NCI-H2029 (cell line): ENCODE measurements at places on chromosomes 1 and 21.
A peak's percentile ranks its signal among the peaks of the same experiment; 100 is the strongest.

- peak; percentile 54 for DNase-seq
Observed at GRCh38 chr1:218348628-218349071, 3.5 kb downstream of the TGFB2 start.

DNA sequence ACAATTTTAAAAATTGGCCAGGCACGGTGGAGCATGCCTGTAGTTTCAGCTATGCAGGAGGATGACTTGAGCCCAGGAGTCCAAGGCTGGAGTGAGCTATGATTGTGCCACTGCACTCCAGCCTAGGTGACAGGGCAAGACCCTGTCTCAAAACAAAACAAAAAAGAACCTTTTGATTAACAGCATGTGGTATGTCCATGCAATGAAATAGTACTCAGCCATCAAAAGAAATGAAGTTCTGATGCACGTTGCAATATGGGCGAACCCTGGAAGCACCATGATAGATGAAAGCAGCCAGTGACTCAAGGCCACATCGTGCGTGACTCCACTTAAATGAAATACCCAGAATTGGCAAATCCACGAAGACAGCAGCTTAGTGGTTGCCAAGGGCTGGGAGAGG lies 47.5 kb downstream of the FBXO2 start:
- DNase-seq = no peak

- no peak for DNase-seq
Observed at GRCh38 chr1:11492235-11492634, 13.3 kb downstream of the DISP3 start.

DNA sequence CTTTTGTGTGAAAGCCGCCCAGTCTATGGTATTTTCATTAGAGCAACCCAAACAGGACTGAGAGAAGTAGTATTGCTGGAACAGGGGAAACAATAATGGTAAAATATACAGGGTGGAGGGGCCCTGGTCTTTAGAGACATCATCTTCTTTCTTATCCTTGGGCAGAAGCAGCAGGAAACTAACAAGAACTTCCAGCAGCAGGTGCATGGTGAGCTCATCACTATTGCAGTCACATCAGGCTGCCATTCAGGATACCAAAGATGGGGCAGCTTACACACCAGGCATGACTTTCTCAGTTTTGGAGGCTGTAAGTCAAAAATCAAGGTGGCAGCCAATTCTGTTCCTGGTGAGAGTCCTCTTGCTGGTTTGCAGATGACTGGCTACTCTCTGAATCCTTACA lies 478.3 kb upstream of the RUNX1 start:
- no peak for DNase-seq

DNA sequence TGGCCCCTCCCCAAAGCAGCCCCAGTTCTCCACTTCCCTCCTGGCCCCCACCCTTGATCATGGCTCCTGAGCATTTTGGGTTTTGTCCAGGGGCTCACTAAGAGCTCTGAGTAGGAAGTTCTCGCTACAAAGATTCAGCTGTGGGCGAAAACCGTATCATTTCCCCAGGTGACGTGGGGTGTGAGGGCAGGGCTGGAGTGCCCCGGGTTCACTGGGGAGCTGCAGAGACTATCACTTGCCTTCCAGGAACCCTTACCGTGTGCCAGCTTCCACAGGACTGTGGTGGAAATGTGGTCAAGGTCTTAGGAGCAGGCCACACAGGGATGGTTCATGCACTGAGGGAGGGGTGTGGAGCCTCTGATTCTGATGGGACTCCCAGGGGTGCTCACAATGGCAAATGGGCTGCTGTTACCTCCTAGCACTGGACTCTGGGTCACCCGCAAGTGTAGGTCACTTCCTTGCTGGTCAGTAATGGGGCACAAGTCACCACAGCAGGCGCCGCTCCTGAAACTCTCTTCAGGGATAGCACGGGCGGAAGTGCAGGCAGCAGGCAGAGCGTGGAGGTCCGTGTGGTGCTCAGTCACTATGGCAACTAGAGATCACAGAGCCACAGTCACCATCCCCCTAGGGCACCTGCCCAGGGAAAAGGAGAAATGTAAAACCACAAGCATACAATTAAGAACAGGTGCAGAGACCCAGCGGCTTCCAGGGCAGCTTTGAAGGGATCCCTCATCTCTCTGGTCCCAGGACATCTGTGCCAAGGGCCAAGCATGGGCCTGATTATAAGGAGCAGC lies 35.4 kb downstream of the RSPH1 start:
- DNase-seq = peak; percentile 92

DNA sequence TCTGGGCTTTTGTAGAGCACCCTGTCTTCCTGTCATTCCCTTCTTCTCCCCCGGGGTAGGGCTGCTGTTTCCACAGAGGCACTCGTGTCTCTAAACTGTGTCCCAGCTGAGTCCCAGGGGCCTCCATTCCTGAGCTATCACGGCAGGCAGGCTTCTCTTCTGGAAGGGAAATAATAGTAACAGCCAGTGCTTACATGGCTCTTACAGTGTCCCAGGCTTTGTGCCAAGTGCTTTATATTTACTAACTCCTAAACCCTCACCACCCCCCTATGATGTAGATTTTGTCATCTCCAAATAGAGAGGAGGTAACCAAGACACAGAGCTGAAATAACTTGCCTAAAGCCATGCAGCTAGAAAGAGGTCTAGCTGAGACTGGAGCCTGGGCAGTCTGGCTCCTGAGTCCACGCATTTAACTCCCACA lies 1.4 kb upstream of the CELF3 start:
- DNase-seq = no peak

DNA sequence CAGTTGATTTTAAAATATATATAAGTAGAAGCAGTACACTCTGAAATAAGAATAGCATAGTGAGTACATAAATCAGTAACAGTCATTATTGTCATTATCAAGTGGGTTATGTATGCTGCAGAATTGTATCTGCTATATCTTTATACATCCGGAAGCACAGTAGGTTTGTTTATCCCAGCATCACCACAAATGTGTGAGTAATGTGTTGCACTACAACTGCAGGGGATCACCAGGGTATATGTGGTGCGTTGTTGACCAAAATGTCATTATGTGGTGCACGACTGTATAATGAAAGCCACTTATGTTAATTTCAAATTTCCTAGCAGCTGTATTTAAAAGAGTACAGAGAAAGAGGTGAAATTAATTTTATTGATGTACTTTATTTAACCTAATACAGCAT lies 87.7 kb upstream of the GADD45A start:
- no peak for DNase-seq

- DNase-seq = no peak
Observed at GRCh38 chr1:50522691-50523342, 99.6 kb upstream of the DMRTA2 start.

- DNase-seq = no peak
Observed at GRCh38 chr1:82625537-82625936, 824.8 kb downstream of the ADGRL2 start.

- no peak for DNase-seq
Observed at GRCh38 chr1:98781906-98782305, 120.4 kb downstream of the SNX7 start.

- DNase-seq = no peak
Observed at GRCh38 chr1:7527733-7528045, 243.4 kb upstream of the VAMP3 start.

DNA sequence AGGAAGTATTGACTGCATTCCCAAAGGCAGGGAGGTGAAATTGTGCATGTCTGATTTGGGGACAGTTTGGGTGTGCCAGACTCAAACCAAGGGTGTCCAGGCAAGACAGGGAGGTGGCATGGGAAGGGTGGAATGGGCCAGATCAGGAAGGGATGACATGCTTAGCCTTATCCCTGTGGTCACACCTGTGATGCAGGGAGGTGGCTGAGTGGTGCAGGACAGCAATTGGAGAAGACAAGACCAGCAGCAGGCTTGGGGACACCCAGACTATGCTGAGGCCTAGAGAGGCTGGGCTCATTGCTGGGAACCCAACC lies 4.0 kb downstream of the FOXO6 start:
- DNase-seq = peak; percentile 79

- DNase-seq = no peak
Observed at GRCh38 chr1:70993798-70994197, 53.8 kb downstream of the PTGER3 start.

DNA sequence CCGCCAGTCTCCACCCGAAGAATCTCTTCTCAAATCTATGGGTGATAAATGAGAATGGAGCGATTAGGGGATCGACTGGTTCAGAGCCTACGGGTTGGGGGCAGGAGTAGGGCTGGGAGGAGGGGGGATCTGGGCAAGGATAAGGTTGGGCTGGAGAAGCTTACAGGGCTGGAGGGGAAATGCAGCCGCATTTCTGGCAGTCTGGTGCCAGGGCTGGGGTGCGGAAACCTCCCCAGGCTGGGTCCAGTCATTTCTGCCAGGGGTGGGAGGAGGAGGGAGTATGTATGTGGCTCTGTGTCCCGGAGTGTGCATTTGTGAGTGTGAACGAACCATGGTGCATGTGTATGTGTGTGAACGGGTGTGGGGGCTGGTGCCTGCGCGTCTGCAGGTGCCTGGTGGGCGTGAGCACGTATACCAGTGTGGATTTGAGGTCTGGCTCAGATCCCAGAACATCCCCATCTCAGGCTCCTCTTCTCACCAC lies 10.2 kb downstream of the C1orf216 start:
- no peak for DNase-seq

DNA sequence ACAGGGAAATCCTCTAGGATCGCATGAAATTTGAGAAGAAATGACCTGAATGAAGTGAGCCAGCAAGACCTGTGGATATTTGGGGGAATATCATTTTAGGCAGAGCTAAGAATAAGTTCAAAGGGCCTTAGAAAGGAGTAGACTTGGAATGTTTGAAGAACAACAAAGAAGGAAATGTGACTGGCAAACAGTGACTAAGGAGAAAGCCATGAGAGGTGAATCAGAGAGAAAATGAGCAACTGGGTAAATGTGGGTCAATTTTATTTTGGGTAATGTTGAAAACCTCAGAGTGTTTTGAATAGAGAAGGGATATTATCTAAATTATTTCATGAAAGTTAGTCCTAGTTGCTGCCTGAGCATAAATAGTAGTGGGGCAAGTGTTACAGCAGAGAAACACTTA lies 672.8 kb downstream of the LMO4 start:
- DNase-seq = no peak

GRCh38 chr1:227919906-227920305 lies 27.8 kb downstream of the WNT9A start:
- no peak for DNase-seq

DNA sequence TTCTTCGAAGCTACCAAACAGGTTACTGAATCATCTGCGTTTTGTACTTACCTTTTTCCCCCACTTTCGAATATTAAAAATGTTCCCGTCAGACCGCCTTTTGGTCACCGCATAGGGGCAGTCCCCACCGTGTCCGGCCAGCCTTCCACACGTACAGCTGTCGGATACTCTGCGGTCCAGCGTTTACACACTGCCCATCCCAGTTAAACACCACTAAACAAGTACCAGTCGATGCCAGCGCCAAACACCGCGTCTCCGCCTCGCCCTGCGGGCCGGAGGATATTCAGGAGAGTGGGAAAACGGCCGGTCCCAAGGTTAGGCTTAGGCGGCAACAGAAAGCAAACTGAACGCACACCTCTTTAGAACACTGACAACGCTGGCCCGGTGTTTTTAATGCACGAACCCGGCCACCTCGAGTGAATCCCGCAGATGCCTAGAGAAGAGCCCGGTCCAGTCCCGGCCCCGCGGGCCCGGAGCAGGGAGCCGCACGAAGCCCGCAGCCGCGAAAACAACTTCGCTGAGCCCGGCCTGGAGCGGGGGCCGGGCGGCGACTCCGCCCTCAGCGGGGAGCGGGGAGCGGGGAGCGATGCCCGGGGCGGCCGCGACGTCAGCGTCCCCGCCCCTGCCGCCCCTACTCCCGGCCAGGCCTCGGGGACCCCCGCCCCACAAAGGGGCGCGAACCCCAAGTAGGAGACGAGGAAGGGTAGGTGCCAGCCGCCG lies 730 bp upstream of the PHF13 start:
- no peak for DNase-seq

GRCh38 chr1:71390518-71390917 lies 309.7 kb upstream of the ZRANB2 start:
- DNase-seq = no peak

- no peak for DNase-seq
Observed at GRCh38 chr1:206066479-206067171, 13.7 kb downstream of the RHEX start.

DNA sequence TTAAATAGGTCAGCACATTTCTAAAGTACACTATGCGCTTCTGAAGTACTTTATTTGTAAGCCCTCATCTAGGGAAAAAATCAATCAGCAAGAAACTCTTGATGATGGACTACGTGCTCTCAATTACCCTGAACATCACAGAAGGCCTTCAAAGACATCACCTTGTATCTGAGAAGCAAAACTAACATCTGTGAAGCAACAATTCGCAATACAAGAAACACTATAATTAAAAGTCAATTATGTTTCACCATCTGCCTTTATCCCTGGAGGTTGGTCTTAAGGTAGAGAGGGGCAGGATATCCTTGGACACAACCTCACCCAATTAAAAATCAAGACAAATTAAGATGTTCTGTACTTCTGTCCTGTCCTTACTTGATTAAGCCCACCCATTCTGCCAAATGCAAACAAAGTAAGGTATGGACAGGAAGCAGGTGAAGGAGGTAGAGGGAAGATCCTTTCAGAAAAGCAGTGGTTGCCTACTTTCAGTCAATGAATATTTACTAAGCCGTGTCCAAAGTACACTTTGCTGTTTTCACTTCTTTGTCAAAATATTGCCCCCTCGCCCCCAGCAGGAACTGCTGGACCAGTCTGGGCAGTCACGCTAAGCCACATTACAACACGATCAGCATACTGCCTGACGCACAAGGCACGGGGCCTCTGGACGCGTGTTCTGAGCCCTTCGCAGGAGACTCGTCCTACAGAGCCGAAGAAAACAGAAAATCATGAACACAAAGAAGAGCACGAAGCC lies 887 bp downstream of the SLC19A2 start:
- DNase-seq = no peak

DNA sequence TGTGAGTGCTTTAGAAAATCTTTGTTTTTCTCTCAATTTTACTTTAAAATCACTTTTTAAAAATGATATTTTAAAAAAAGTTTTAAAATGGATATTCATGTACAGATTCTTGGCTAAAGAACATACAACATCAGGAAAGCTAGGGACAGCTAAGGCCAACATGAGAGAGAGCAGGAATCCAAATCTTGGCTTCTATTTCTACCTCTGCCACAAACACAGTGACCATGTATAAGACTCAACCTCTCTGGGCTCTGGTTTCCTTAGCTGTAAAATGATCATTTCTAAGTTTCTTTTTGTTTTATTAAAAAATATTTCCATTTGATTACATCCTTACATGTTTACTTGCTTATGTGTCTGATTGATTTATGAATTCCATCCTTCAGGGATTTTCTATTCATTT lies 1.2 kb downstream of the VCAM1 start:
- DNase-seq = no peak

DNA sequence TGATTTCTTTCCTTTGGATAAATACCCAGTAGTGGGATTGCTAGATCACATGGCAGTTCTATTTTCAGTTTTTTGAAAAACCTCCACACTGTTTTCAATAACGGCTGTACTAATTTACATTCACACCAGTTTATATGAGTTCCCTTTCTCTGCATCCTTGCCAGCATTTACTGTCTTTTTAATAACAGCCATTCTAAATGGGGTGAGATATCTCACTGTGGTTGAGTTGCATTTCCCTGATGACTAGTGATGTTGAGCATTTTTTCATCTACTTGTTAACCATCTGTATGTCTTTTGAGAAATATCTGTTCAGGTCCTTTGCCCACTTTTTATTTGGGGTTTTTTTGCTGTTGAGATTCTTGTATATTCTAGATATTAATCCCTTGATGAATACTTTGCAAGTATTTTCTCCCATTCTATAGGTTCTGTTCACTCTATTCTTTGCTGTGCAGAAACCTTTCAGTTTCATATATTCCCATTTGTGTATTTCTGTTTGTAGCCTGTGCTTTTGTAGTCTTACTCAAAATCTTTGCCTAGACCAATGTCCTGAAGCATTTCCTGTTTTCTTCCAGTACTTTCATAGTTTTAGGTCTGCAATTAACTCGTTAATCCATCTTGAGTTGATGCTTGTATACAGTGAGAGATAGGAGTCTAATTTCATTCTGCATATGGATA lies 7.3 kb downstream of the HENMT1 start:
- no peak for DNase-seq
